ENCODE measurements at places on chromosomes 12 and 14.

- no peak for DNase-seq
- no peak overlapping the region for H3K4me3 ChIP-seq
- no peaks in the 10 kb centered on the region for H3K27me3 ChIP-seq
- H3K36me3 ChIP-seq: no peaks in the 10 kb centered on the region
- no peaks in the 10 kb centered on the region for H3K4me1 ChIP-seq
These were observed 105.1 kb downstream of the SCARB1 start for GRCh38 chr12:124758266-124759220.

DNA sequence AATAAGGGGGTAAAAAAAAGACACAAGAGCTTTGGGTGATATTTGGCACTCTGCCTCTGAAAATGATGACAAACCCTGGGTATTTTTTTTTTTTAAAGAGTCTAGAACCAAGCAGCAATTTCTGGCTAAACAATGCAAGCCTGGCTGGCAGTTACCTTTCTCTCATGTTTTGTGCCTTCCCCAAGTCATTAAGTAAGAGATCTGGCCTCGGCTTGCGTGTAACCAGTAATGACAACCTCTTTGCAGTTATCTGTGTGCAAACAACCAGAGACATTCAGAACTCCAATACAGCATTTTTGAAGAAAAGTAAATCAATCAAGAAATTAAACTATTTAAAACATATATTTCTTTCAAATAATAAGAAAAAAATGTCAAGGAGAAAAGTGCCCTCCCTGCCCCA lies 167.5 kb downstream of the KCNC2 start:
- no peak overlapping the region for H3K4me3 ChIP-seq
- DNase-seq: no peak
- H3K27me3 ChIP-seq: no peaks in the 10 kb centered on the region
- no peaks in the 10 kb centered on the region for H3K4me1 ChIP-seq
- no peak overlapping the region for H3K27ac ChIP-seq

DNA sequence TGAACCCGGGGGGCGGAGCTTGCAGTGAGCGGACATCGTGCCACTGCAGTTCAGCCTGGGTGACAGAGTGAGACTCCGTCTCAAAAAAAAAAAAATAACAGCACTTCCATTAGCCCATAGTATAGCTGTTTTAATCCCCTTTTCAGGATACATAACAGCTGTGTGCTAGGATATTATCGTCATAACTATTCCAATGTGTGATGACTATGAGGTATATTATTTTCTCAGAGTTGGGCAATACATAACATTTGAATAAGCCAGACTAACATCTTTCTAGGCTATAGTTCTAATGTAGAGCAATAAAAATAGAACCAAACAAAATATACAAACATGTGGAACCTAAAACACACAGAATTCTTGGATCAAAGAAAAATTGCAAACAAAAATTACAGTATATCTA lies 57.1 kb downstream of the MARK3 start:
- H3K27me3 ChIP-seq: no peaks in the 10 kb centered on the region
- no peaks in the 10 kb centered on the region for H3K4me1 ChIP-seq
- DNase-seq: no peak
- H3K36me3 ChIP-seq: no peaks in the 10 kb centered on the region
- H3K27ac ChIP-seq: no peak overlapping the region

GRCh38 chr12:63965936-63966605 lies 121.6 kb downstream of the SRGAP1 start:
- H3K36me3 ChIP-seq: no peaks in the 10 kb centered on the region
- no peaks in the 10 kb centered on the region for H3K4me1 ChIP-seq
- H3K27me3 ChIP-seq: no peaks in the 10 kb centered on the region
- H3K4me3 ChIP-seq: no peak overlapping the region
- H3K27ac ChIP-seq: no peak overlapping the region

DNA sequence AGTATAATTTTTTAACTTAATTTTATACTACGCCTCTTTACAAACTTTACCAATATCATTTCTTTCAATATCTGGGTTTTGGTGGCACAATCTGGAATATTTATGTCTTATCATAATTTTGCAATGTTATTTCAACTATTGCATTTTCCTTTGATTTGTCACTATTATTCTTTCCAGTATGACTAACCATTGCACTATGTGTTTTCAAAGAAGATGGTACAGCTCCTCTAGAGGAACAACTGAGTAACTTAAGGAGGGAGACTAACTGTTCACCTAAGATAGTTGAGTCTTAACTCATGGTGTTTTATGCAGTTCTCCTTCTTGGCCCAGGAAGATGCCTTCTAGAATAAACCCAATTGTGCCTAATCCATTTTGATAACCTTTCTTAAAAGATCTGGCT lies 60.5 kb upstream of the KIF21A start:
- no peaks in the 10 kb centered on the region for H3K36me3 ChIP-seq
- no peak overlapping the region for H3K27ac ChIP-seq
- no peak for DNase-seq
- H3K4me1 ChIP-seq: no peaks in the 10 kb centered on the region

- H3K4me3 ChIP-seq: no peak overlapping the region
- no peak for DNase-seq
- H3K27ac ChIP-seq: no peak overlapping the region
These were observed 8.3 kb downstream of the CISTR start for GRCh38 chr12:53743266-53744129.

All from Peyer's patch (tissue), 4 donors.